ENCODE measurements at places on chromosomes 4 and X.
A peak's percentile ranks its signal among the peaks of the same experiment; 100 is the strongest.

DNA sequence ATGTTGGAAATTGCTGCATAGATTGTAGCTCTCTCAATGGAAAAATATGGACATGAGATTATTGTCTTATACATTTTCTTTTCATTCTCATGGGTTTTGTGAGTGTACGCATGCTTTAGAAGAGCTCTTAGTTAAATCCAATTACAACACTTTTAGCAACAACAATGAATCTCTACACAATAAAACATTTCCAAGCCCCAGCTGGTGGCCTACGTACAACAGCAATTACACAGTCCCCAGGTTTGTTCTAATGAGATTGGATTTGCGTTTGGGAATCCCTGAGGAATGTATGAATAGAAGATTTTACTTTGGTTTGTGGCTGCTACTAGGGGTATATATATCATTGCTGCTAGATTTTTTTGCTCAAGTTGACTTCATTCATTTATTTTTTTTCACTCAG lies 98.6 kb downstream of the FHDC1 start:
- no peak for DNase-seq

DNA sequence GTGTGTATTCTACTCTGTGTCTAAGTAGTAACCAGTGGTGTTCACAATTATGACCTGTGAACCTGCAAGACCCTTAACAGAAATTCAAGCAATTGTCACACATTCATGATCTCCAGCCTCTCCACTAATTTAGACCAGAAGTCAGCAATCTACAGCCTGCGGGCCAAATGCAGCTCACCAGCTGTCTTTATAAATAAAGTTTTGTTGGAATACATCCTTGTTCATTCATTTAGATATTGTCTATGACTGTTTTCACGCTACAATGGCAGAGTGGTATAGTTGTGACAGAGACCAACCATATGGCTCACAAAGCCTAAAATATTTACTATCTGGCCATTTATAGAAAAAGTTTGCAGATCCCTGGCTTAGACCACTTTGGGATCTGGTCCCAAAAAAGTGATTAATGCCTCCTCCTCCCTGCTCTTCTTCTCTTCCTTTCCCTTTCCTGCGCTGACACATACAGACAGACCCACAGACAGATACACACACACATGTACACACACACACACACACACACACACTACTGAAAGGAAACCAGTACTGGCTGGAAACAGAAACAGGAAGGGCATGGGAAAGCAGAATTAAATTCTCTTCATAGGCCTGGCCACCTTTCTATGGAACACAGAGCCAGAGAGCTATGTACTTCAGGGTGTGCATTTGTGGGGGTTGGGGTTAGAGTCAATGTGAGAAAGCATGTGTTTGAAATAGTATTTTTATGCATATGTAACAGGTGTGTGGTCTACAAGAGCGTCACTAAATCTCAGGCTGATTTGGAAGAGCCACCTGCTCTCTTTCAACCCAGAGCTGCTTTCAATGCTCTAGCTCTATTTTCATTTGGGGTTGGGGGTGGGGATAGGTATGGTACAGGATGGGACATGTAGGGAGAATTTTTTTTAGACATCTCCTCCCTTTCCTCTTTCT lies 49.7 kb upstream of the TMEM164 start:
- no peak for DNase-seq

DNA sequence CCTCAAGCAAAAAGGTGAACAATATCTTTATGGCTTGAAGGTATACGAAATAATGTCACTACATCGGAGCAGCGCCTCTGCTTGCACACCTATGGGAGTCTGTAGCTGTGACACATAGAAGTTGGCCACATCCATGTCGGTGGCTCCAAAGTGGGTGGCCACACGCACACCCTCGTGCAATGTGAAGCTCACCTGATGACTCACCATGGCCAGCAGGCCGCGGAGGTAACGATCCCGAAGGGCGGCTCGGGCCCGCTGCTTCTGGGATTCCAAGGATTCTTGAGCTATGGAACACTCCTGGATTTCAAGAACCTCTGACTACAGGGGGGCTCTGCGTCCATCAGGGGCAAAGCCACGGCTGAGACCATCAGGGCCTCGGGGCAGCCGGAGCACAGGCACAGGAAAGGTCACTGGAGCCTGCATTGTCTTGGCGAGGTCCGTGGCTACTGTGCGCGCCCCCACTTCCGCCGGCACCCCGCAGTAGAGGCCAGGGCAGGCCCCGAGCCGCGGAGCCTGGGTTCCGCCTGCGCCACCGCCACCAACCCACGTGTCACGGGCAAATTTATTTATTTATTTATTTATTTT lies 25.2 kb downstream of the NYX start:
- no peak for DNase-seq

GRCh38 chr4:37989398-37990260 lies 29.4 kb downstream of the PTTG2 start:
- no peak for DNase-seq

DNA sequence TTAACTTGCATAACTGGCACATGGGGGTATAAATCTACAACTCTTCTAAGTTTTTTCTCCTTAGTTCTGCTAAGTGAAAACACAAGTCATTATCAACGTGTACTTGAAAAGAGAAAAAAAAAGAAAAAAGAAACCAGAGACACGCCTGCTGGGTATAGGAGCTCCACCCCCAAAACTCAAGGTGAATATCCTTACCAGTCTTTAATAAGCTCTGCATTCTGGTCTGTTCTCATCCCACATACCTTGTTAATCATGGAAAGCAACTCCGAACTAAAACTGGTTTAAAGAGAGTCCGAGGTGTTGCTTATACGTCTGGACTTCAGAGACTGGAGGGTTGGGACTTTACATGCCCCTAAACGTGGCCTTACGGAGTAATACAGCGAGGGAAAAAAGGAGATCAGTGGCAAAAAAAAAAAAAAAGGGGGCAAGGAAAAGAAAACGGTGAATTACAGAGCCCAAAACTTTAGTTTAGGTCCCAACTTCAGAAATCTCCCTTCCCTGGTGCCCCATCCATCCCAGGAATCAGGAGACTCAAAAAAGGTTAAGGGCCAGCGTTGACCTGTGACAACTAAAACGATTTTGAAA lies 1.0 kb downstream of the PGRMC2 start:
- DNase-seq, result peak; percentile 59

GRCh38 chr4:78136109-78137081 lies 79.3 kb downstream of the FRAS1 start:
- DNase-seq, result no peak

- no peak for DNase-seq
Observed at GRCh38 chrX:2828344-2828958, at the start of gene GYG2. Gene GYG2, plus strand, starts transcription at chrX:2828930. Its CDS starts 1,259 bp downstream, at chrX:2830189.

DNA sequence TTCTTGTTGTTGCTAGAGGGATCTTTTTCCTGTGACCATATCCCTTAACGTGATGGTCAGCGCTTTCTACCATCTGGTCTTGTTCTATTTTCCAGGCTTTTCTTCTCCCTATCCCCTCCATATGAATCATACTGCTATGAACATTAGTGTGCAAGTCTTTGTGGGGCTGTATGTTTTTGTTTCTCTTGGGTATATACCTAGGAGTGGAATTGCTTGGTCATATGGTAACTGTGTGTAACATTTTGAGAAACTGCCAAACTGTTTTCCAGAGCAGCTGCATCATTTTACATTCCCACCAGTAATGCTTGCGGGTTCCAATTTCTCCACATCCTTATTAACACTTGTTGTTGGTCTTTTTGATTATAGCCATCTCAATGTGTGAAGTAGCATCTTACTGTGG lies 121.4 kb downstream of the SPRY1 start:
- no peak for DNase-seq

GRCh38 chr4:116561768-116562167 lies 523.6 kb downstream of the TRAM1L1 start:
- no peak for DNase-seq

DNA sequence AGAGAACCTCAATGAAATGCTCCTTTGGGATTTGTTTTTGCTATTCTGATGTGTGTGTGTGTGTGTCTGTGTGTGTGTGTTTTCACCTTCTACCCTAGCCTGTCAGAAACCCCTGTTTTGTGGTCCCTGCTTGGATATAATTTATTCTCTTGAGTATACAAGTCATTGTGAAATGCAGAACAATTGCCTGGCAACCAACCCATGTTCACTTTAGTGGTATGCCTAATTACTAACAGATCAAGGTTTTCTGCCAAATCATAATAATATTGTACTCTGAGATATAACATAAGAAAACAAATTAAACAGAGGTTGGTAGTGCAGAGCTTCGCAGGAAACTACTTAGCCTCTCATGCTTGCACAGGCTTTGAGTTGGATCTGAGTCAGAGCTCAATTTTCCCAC lies 7.0 kb upstream of the TET2 start:
- DNase-seq, result no peak

DNA sequence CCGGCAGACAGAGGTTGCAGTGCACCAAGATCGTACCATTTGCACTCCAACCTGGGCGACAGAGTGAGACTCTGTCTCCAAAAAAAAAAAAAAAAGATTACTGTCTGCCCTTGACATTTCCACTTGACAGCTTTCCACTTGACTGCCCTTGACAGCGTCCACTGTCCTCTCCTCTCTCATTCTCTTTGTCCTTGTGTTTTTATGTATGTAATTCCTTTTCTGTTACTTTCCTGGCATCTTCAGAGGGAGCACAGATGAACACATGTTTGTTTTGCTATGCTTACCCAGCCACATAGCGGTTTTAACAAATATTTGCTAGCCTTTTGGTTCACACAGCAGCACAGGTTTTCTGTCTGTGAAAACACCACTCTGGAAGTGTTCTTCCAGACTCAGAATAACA lies 26.2 kb downstream of the SYAP1 start:
- no peak for DNase-seq

GRCh38 chr4:55615008-55615407 lies 21.1 kb downstream of the NMU start:
- DNase-seq, result no peak

GRCh38 chr4:38523524-38524448 lies 140.2 kb upstream of the KLF3 start:
- peak; percentile 70 for DNase-seq

GRCh38 chr4:154292589-154292988 lies 199.0 kb downstream of the DCHS2 start:
- no peak for DNase-seq

- no peak for DNase-seq
Observed at GRCh38 chr4:55069248-55069647, 56.1 kb downstream of the KDR start.

DNA sequence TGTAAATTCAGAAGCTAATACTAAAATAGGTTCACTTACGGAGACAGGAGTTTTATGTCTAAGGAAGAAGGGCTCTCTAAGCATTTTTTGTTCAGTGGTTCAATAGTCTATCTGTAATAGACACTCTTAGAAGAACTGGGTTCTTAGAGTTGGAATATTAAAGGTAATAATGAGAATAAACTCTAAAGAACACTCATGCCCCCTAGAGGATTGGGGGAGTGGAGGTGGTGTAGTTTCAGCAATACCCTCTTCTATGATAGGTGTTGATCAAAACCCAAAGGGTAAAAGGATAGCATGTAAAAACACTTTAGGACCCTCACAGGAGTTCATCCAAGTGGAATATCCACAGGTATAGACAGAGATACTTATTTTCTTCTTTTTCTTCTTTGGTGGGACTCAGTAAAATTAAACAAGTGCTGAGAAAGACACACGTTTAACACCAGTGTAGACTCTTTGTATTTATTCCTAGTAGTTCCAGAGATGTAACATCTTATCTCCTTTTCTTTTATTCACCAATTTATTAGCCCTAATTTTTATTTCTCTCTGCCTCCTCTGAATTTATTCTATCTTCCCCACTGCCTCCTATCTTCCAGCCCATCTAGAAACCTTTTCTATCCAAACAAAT lies 25.7 kb upstream of the MND1 start:
- DNase-seq, result peak; percentile 61

GRCh38 chr4:64594723-64595122 lies 185.5 kb upstream of the TECRL start:
- DNase-seq, result no peak

DNA sequence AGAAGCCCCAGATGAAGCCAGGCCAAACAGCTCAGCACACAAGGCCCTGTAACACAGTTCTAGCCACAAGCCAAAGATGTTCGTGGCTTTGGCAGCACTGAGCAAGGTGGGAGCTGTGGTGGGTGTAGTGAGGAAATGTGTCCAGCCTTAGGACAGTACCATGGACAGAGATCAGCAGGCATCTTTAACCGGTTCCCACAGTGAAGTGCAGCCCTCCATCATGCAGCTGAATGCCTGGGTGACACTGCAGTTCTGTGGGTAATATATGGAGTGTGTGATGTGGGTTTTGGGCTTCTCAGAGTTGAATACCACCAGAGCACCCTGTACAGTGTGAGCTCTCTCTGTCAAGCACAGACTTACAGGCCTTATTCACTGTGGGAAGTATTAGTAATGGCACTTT lies 6.0 kb upstream of the NEXMIF start:
- no peak for DNase-seq

DNA sequence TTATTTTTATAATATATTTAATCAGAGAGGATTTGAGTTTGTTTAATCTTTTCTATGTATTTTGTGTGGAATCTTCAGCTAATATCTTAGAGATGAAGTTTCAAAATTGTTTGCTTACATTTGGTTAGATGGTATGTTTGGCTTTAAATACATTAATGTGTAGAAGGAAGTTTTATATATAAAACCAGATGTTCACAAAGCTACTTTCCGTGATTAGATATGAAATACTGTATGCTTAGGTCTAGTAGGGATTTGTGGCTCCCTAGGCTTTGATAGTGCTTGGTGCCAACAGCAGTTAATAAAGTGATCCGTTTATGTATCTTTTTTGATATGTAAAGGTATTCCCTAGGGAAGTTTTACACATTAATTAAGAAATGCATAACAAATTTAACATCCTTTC lies 223.0 kb downstream of the ARHGAP10 start:
- no peak for DNase-seq

- no peak for DNase-seq
Observed at GRCh38 chr4:100872811-100873210, 355.0 kb upstream of the EMCN start.

- no peak for DNase-seq
Observed at GRCh38 chr4:152646221-152646620, 33.6 kb downstream of the TMEM154 start.

DNA sequence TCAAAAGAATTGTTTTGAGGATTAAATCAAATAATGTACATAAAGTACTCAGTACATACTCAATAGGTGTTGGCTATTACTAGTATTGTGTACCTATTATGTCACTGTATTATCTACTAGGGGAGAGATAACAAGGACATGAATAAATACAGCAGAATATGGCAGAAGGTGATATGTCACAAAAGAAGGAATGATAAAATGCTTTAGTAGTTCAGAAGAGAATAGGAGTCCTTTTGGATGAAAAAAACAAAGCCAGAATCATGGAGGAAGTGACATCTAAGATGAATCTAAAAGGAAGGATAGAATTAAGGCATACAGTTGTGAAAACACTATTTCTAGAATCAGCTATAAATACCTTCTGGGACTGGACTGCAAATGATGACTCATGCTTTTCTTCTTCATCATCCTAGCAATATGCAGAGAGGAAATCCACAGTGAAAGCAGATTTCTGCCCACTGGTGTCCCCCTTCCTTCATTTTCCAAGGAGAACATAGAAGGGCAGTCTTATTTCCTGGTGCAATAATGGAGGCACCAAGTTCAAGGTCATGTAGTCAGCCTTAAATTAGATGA lies 98.7 kb downstream of the GLUD2 start:
- no peak for DNase-seq

- DNase-seq, result no peak
Observed at GRCh38 chr4:83552924-83553323, 17.0 kb downstream of the GPAT3 start.
